ENCODE measurements at places on chromosomes 4 and X. TPM values are rescaled to one million over a fixed set of nuclear protein-coding genes. Genes with fewer than 3 reads are reported as not detected.

DNA sequence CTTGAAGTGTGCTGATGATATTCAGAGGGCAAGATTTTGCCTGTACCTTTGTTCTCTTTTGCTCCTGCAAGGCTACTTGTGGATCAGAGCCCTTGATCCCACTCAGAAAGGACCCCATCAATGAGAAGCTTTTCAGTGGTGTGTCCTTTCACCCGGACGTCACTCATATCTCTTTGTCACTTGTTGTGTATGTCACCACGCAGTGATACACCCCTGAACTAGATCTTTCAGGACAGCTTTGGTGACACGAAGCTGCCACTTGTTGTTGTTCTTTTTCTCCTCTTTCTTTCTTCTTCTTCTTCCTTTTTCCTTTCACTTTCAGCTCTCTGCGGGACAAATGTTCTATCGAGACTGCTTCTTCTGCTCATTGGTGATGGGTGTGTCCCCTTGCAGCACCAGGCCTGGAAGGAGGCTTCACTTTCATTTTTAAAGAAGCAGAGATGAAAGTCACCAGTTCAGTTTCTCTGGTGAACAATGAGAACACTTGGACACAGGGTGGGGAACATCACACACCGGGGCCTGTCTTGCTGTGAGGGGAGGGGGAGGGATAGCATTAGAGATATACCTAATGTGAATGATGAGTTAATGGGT is 83.6 kb downstream of the NBDY start:
- DNase-seq: no peak

DNA sequence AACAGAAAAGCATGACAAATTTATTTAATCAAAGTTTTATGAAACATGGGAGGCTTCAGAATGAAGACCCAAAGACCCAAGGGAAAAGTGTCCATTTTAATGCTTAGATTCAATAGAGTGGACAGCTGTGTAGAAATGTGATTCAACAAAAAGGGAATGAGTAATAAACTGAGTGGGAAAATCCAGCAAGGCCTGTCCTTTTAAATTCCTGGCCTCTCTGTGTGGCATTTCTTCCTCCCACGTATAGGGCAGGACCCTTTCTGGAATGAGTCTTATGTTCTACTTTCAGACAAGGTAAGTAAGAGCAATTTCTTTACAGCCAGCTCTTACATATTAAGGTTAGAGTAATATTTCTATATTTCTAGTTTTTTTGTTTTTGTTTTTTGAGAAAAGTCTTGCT is 14.5 kb downstream of the AASDH start:
- DNase-seq: no peak

The IGSF1 gene
- 23.0 TPM for polyA plus RNA-seq

The KLKB1 gene
- 2.8 TPM for polyA plus RNA-seq

The LEF1 gene
- 83.2 TPM for polyA plus RNA-seq

All from left kidney (tissue), 8 donors.